ENCODE measurements at places on chromosomes 3 and 15. TPM values are rescaled to one million over a fixed set of nuclear protein-coding genes. Genes with fewer than 3 reads are reported as not detected.

DNA sequence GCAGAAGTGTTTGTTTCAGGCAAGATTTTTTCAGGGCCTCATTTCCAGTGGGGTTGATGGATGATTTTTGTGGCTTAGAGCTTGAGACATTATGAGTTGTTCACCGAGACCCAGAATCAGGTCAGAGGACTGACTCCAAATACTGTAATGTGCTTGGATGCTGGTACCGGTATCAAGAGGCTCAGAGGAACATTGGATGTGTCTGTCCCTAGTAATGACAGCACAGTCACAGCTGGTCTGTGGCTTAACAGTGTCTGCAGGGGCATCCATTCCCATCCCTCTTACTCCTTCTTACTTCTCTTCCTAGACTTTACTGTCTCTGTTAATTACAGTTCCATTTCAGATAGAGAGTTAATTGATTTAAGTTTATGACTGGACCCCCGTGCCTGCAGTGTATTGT lies 107.8 kb downstream of the PTPRG start:
- no peak for DNase-seq
- no peak overlapping the region for H3K4me3 ChIP-seq
- no peaks in the 10 kb centered on the region for H3K27me3 ChIP-seq
- peaks cover 9% of the 10 kb centered on the region for H3K4me1 ChIP-seq

DNA sequence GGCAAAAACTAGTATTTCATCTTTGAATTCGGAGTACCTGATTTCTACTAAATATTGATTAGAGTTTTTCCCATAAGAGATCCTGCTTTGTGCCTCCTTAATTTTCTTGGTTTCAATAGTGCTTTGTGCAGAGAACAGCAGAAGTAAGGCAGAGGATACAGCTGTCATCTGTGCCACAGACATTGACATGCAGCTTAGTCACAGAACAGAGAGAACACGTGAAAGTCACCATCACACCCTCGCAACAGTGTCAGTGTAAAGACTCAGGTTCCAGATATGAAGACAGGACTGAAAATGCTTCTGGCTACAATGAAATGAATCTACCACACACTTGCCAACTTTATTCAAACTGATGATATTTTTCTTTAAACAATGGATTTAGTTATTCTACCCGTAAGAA lies 942.8 kb upstream of the CFAP20DC start:
- H3K27me3 ChIP-seq, result no peaks in the 10 kb centered on the region
- H3K36me3 ChIP-seq, result no peaks in the 10 kb centered on the region
- no peak for DNase-seq
- H3K4me1 ChIP-seq, result no peaks in the 10 kb centered on the region

DNA sequence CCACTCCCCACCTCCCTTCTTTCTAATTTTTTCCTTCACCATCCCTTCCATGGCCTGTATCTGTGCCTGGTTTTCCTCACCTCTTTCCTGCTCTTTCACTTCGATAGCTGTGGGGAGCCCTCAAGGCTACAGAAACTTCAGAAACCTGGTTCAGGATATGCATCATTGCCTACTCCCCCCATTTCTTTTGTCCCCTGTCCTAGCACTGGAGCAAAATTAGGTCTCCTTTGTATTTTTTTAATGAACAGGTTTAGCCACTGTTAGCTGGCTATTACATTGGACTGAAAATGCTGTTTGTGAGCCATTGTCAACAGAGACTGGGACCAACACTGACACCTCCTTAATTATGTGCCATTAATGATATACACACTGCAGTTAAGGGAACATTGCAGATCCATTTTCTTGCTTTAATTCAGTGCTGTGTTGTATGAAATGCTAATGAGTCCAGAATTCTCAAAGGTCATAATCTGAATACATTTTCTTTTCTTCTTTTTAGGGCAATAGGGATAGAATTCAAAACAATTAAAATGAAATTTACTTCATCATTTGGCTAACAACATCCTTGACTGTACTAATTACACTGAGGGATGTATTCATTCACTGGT lies 138.6 kb downstream of the PDCD6IP start:
- no peaks in the 10 kb centered on the region for H3K4me1 ChIP-seq
- no peak overlapping the region for H3K4me3 ChIP-seq
- DNase-seq, result no peak
- no peaks in the 10 kb centered on the region for H3K36me3 ChIP-seq
- no peak overlapping the region for H3K27ac ChIP-seq

DNA sequence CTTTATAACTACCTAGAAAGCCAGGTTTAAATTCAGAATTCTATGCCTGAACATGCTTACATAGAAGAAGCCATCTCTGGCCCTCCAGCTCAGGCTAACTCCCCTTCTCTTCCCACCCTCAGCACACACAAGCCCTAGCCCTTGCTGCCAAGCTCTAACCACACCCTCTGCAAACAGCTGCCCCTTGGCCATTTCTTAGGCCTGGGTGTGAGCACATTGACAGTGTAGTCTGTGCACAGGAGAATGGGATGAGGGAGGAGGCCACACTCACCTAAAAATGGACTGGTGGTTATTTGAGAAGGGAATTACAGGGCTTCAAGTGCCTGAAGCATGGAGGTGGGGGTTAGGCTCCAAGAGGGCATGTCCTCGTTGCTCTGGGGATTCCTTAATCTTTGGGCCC lies 42.3 kb upstream of the SLC25A36 start:
- no peak overlapping the region for H3K4me3 ChIP-seq
- no peaks in the 10 kb centered on the region for H3K36me3 ChIP-seq
- no peak for DNase-seq
- H3K27ac ChIP-seq, result no peak overlapping the region
- no peaks in the 10 kb centered on the region for H3K27me3 ChIP-seq
- H3K4me1 ChIP-seq, result no peaks in the 10 kb centered on the region

GRCh38 chr3:105606016-105606415 lies 239.3 kb downstream of the ALCAM start:
- H3K36me3 ChIP-seq, result no peaks in the 10 kb centered on the region
- no peaks in the 10 kb centered on the region for H3K27me3 ChIP-seq
- no peaks in the 10 kb centered on the region for H3K4me1 ChIP-seq
- no peak overlapping the region for H3K4me3 ChIP-seq
- no peak overlapping the region for H3K27ac ChIP-seq
- DNase-seq, result no peak

SOX2 gene
- total RNA-seq, result 34.1 TPM

NME9 gene
- not detected for total RNA-seq

SCN5A gene
- total RNA-seq, result 0.30 TPM

ACTRT3 gene
- total RNA-seq, result not detected
